ENCODE measurements at places on chromosomes 12 and 14.

DNA sequence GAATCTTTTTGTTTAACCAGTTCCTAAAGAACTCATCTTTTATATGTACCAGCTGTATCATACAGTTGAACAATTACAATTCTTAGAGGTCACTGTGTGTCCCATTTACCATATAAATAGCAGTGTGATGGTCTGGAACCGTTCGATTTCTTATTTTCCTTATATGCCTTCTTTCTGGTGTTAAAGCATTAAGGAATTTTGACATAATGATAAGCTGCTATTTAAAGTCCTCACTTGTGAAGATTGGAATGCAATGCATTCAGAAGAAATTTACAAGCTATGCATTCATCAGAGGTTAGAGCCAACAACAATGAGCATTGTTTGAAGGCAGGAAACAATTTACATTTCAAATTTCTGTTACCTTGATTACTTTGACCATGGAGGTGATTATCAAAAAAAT, 80.0 kb upstream of the PRICKLE1 start:
- no peak for DNase-seq

DNA sequence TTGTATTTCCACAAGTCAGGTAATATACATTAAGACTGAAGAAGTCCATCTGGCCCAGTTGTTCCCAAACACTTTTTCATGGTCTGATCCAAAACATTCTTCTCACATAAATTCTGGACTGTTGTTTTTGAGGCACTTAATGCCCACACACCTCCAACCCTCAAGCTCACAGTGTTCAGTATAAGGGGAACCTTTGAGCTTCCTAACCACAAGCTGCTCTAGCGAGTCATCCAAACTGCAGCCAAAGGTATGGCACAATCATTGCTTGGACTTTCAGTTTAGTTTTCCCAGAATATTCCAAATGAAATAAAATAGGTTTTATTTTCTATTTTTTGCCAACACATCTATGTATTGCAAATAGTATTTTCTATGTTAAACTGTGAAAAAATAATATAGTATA, 103.0 kb downstream of the PUS7L start:
- DNase-seq, result no peak

- DNase-seq, result no peak
These were observed 572.5 kb downstream of the DIO2 start for GRCh38 chr14:79638672-79639266.

GRCh38 chr12:38995249-38995648, 89.9 kb upstream of the CPNE8 start:
- DNase-seq, result no peak

DNA sequence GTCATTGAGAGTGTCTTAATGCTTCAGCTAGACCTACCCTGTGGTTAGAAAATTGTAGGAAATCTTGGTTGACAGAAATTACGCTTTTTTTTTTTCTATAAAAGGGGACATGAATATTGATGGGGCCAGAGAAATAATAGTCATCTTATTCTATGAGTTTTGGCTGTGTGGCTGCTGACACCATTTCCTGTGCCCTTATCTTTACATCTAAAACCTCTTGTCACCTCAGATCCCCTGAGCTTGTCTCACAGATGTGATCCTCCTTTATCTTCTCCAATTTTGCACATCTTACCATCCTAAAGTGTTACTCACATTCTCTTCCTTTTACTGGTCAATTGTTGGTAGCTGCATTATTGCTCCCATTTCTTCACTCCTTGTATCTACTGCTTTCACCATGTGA, 36.1 kb downstream of the ASCL1 start:
- no peak for DNase-seq

GRCh38 chr14:38309522-38310277, 53.8 kb upstream of the CLEC14A start:
- no peak for DNase-seq

GRCh38 chr12:132352896-132353800, 23.8 kb upstream of the GALNT9 start:
- DNase-seq, result no peak

GRCh38 chr12:75724928-75725312, 213.5 kb upstream of the KRR1 start:
- DNase-seq, result no peak

DNA sequence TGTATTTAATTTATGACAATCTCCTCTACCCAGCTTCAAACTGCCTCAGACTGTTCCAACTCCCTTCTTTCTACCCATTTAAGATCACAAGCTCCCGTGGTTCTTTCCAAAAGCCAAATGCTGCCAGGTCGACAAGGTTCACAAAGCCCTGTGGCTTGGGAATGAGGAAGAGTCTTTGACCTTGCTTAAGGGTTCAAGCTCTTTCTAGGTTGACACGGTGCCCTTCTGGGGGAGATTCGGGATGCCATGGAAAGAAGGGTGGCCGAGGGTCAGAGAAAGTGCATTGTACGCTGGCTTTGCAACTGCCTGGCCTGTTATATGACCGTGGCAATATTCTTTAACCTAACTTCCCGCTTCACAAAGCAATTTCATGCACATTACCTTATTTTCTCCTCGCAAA, 239.3 kb downstream of the ANO2 start:
- DNase-seq, result no peak

DNA sequence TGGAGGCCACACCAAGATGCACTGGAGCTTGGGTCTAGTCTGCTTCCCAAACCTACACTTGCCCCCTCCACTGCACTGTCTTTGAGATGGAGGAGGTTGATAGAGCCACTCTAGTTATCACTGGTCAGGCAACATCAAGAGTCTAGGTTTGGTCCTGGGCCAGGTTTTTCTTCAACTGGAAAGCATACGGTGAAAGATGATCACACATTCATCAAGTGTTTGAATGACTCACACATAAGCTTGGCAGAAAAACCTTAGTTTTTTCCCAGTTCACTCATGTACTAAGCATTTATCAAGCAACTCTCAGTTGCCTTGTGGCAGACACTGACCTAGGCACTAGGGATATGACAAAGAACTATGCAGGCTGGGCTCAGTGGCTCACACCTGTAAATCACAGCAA, 84.5 kb downstream of the PLEKHG3 start:
- DNase-seq, result no peak

DNA sequence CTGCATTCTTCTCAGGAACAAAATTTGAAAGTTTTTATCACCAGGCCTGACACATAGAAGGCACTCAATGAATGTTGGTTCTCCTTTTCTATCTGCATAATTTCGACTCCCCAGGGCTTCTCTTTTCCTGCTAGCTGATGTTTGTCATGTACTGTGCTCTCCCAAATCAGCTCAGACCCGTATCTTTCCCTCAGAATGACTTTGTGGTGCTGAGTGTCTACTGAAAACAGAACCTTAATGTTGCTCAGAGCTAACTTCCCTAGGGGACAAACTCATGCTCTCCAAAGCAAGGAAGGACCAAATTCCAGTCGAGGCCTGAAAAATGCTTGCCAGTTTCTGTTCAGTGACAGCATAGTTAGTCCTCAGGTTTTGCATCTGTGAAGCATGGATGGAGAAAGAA, 1.9 kb downstream of the ARHGDIB start:
- DNase-seq, result no peak

DNA sequence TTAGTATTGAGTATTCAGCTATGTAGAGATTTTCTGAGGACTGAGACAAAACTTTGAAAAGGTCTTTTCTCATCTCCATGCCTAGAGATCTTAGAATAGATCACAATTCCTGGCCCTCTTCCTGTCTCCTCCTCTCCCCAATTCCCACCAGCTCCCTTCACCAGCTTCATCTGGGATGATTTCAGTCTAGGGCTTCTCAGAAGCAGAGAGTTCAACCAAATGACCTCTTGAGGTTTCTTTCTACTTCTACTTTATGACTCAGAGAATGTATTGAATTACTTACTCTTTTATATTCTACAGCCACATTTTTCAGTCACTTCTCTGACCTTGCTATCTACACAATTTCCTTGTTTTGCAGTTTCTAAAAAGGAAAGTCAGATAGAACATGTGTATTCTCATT, 19.4 kb upstream of the SNX6 start:
- no peak for DNase-seq

DNA sequence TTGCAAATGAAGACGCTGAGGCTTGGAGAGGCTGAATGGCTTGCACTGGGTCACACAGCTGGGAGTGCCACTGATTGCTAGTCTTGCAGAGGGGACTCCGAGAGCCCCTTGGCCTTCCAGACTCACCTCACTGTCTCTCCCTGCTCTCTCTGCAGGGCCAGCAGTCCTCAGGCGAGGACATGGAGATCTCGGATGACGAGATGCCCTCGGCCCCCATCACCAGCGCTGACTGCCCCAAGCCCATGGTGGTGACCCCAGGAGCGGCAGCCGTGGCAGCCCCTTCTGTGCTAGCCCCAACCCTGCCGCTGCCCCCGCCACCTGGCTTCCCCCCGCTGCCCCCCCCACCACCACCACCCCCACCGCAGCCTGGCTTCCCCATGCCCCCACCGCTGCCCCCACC, 10.1 kb downstream of the SETD1B start:
- no peak for DNase-seq

DNA sequence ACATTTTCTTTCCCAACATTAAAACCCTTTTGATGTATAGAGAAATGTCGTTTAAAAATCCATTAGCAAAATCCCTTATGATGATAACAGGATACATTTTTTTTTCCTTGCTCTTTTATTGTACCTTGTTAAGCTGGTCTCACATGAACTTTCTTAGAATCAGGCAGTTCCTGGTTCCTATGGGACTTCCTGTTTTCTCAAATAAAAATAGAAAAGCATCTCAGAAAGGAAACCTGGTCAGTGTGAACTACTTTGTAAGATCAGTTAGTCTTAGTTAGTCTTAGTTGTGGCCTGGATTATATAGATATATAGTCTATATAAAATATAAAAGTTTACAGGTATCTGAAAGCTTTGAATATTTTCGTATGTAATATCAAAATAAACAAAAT, 40.3 kb downstream of the LEMD3 start:
- no peak for DNase-seq

- DNase-seq, result no peak
These were observed 123.6 kb downstream of the FOXN3 start for GRCh38 chr14:89293314-89293916.

GRCh38 chr14:89485264-89485663, 68.2 kb upstream of the FOXN3 start:
- DNase-seq, result no peak

GRCh38 chr12:81888106-81888740, 129.1 kb upstream of the PPFIA2 start:
- no peak for DNase-seq

- no peak for DNase-seq
These were observed 26.8 kb upstream of the IL22 start for GRCh38 chr12:68280240-68280639.

- no peak for DNase-seq
These were observed 505.1 kb upstream of the TMEM132C start for GRCh38 chr12:127761880-127762279.

GRCh38 chr12:69338120-69338859, 9.9 kb upstream of the LYZ start:
- no peak for DNase-seq

GRCh38 chr12:14638066-14638465, 58.3 kb downstream of the GUCY2C start:
- no peak for DNase-seq

DNA sequence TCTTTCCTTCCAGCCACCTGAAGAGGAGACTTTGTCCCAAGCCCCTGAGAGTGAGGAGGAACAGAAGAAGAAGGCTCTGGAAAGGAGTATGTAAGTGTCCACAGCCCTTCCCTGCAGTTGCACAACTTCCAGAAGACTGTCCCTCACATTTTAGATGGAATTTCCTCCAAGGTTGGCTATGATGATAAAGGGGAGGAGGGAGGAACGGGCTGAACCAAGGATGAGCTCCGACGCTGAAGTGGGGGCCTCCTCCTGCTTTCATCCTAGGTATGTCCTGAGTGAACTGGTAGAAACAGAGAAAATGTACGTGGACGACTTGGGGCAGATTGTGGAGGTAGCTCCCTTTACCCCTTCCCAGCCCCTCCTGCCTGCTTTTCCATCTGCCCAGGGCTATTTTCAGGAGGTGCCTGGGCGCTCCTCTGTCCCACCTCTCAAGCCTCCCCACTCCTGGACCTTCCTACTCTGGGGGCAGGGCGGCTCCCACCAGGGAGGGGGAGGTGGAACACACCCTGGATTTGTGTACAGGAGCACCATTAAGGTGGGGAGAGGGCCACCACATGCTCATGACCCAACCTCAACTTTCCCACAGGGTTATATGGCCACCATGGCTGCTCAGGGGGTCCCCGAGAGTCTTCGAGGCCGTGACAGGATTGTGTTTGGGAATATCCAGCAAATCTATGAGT, 2.3 kb downstream of the ARHGEF25 start:
- DNase-seq, result no peak

DNA sequence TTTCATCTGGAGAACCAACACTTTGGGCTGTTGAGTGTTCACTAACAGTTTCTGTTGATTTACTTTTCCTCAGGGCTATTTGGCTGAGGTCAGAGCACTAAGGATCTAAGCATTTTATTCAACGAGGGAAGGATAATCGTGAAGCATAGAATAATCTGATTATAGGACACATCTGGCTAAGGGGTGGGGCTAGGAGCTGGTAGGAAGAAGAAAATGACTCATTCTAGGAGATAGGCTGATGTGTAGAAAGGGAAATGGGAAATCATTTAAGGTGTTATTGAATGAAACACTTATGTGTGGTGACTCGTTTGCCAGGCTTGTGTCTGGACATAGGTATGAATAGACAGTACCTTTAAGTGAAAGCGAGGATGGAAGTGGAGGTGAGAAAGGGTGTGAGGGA, 167.2 kb downstream of the ETNK1 start:
- no peak for DNase-seq

DNA sequence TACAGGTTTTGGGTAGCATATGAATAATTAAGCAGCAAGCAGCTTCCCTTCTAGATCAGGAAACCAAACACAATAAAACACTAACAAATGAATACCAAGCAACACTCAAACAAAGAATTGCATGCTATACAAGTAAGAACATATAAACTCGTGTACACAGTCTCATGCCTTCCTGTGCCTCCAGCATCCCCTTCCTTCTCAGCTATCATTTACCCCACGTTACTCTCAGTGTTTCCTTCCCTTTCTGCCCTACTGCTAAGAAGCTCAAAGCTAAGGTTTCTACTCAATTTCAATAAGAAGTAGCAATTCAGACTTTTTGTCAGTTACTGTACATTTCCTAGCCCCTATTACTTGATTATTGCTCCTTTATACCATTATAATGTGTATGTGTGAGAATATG, 81.0 kb downstream of the DUSP16 start:
- no peak for DNase-seq

DNA sequence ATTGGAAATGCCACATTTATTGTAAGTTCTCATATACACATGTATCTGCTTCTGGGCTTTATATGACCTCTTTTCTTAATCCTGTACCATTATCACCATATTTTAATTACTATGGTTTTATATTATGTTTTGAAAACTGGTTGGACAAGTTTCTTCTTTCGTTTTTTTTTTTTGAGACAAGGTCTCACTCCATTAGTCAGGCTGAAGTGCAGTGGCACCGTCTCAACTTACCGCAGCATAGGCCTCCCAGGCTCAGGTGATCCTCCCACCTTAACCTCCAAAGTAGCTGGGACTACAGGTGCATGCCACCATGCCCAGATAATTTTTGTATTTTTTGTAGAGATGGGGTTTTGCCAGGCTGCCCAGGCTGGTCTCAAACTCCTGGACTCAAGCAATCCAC, 44.6 kb downstream of the GALNT4 start:
- DNase-seq, result no peak

DNA sequence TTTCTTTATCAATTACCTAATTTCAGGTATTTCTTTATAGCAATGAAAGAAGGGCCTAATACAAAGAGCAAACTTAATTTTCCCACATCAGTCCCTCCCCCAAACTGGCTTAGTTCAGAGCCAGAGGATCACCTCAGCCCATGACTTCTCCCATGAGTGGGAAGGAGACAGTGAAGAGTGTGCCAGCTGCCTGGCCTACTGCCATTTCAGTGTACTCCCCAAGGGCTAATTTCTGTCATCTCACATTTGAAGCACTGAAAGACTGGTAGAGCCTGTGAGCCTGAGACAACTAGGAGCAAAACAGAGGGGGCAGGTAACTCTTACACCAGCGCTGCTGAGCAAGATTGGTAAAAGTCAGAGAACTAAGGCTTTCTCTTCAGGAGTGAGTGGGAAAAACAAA, 29.1 kb upstream of the ADAM20 start:
- no peak for DNase-seq

All from NCI-H1930 (cell line).